Caco-2 (cell line): ENCODE measurements at places on chromosomes 12 and 14.

GRCh38 chr14:48289701-48290100, 614.3 kb upstream of the MDGA2 start:
- no peak overlapping the region for H3K4me3 ChIP-seq
- H3K36me3 ChIP-seq: no peaks in the 10 kb centered on the region
- no peaks in the 10 kb centered on the region for H3K27me3 ChIP-seq
- H3K27ac ChIP-seq: no peak overlapping the region
- DNase-seq: no peak
- no peaks in the 10 kb centered on the region for H3K4me1 ChIP-seq

DNA sequence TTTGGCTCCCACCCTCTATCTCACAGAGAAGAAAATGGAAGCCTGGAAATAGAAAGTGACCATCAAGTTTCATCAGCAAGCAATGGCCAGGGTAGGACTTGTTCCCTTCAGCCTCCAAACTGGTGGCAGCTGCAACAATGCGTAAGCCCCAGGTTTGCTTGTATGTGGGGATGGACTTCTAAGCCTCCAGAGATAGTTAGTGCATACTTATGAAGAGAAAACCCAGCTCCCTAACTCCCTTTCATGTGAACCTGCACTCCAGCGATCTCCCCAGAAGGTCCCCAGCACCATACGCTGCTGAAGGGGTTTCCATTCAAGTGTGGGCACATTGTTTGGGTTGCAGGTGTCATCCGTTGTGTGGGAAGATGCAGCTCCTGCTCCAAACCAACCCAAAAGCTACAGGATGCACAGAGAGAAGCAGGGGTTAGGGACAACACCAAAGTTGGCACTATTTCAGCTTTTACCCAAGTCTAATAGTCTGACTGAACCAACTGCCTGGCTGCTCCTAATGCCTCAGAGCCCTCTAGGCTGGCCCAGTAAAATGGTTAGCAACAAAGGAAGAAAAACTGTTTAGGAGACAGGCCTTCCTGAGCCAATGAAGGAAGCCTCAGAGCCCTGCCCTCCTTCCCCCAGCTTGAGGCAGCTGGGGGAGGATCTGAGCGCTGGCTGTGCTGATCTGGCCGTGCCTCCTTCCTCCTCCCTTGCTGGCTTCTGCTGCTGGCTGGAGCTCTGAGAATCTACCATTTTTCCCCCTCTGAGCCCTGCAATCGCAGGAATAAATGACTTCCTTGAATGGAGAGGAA, 12.3 kb downstream of the ZFP36L1 start:
- no peak overlapping the region for H3K4me3 ChIP-seq
- H3K27me3 ChIP-seq: no peaks in the 10 kb centered on the region
- no peaks in the 10 kb centered on the region for H3K36me3 ChIP-seq
- DNase-seq: peak; percentile 21

DNA sequence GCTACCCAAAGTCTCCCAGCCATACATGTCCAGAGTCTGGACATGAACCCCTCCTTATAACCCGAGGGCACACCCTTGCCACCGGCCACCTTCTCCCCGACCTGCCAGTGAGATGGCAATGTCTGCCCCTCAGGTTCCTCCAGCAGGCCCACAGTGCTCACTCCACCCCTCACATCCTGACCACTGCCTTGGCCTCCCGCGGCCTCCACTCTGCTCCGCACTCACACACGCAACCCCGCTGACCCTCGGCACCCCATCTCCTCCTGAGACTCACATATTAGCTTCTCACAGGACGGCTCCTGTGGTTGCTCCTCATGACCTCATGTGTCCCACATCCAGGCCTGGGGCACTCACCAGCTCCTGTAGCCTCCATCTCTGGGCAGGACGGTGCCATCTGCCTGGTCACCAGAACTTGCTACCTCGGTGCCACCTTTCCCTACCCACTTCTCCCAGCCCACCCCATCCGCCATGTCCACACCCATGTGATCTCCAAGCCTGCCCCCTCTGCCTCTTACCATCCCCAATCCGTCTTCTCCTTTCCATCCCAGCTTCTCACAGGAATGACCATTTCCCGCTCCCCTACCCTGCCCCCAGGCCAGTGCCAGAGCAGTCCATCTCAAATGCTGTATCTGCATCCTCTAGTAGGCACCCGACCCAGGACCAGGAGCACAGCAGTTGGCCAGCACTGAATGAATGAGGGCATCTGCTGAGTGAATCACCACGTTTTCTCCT, 198.6 kb upstream of the DIO3 start:
- no peak for DNase-seq
- H3K4me1 ChIP-seq: no peaks in the 10 kb centered on the region
- H3K36me3 ChIP-seq: no peaks in the 10 kb centered on the region
- H3K27ac ChIP-seq: no peak overlapping the region

GRCh38 chr14:45868863-45869262, 615.9 kb upstream of the MIS18BP1 start:
- no peak overlapping the region for H3K27ac ChIP-seq
- H3K4me1 ChIP-seq: no peaks in the 10 kb centered on the region
- no peaks in the 10 kb centered on the region for H3K36me3 ChIP-seq
- no peaks in the 10 kb centered on the region for H3K27me3 ChIP-seq

- H3K27ac ChIP-seq: no peak overlapping the region
- DNase-seq: no peak
- no peak overlapping the region for H3K4me3 ChIP-seq
- no peaks in the 10 kb centered on the region for H3K36me3 ChIP-seq
- H3K4me1 ChIP-seq: no peaks in the 10 kb centered on the region
Measured at GRCh38 chr14:66476964-66477363, 9.2 kb upstream of the CCDC196 start.

DNA sequence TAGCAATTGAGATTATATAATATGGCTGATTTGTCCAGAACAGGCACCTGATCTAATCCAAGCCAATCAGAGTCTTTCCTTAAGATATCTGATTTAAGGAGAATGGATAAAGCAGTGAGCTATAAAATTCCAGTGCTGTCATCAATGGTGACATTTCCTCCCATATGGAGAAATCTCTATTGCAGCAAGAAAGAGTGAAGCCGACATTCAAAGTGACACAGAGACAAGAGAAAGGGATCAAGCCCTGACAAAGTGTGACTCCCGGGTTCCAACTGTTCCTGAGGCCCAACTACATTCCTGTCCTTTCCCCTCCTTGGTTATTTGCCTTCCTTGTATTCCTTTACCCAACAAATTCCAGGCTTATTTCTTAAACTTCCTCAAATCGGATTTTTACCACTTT, 430.0 kb upstream of the SOX5 start:
- H3K27me3 ChIP-seq: no peaks in the 10 kb centered on the region
- peaks cover 2% of the 10 kb centered on the region; the same call in 1 of the 2 replicates for H3K4me1 ChIP-seq
- H3K36me3 ChIP-seq: no peaks in the 10 kb centered on the region
- H3K4me3 ChIP-seq: no peak overlapping the region

GRCh38 chr12:94561943-94562411, 88.4 kb downstream of the TMCC3 start:
- no peaks in the 10 kb centered on the region for H3K27me3 ChIP-seq
- no peak overlapping the region for H3K27ac ChIP-seq
- no peak for DNase-seq
- no peaks in the 10 kb centered on the region for H3K36me3 ChIP-seq
- H3K4me3 ChIP-seq: no peak overlapping the region
- H3K4me1 ChIP-seq: no peaks in the 10 kb centered on the region

GRCh38 chr12:12807970-12808702, 5.0 kb upstream of the DDX47 start:
- H3K27me3 ChIP-seq: no peaks in the 10 kb centered on the region
- peak overlapping the region; percentile 3 for H3K27ac ChIP-seq
- no peak overlapping the region for H3K4me3 ChIP-seq
- H3K4me1 ChIP-seq: peaks cover 57% of the 10 kb centered on the region
- no peak for DNase-seq
- H3K36me3 ChIP-seq: no peaks in the 10 kb centered on the region

DNA sequence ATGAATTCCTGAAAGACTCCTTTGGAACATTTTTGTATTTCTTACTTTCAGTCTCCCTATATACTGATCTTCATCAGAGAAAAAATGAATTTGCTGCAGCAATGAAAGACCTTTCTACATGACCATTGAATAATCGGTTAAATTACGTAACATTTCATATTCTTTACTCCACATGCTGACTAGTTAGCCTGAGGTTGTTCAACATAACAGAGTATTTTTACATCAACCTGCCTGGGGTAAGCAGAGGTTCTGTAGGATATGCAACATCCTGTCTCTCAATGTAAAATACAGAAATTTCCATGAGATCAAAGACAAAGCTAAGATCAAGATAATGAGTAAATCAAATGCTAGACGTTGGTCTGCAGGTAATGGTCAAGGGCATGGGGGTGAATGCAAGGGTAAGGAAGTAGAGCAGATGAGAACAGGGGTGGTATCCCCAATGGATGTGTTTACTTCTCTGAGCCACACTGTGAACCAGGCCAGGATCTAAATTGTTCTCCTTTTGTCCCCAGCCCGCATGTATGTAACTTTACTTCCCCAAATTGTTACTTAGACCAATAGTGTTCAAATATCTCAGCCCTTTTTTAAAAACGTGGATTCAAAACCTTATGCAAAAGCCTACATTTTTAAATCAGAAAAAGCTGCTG, 45.4 kb downstream of the DUSP6 start:
- no peaks in the 10 kb centered on the region for H3K36me3 ChIP-seq
- 0 out of 2 replicates have a peak, but pooled peaks cover 7% of the 10 kb centered on the region for H3K4me1 ChIP-seq
- DNase-seq: no peak
- H3K4me3 ChIP-seq: no peak overlapping the region

- no peak overlapping the region for H3K4me3 ChIP-seq
- no peaks in the 10 kb centered on the region for H3K36me3 ChIP-seq
- H3K27ac ChIP-seq: no peak overlapping the region
Measured at GRCh38 chr14:99590746-99591555, 13.1 kb downstream of the CCDC85C start.
